ENCODE measurements at places on chromosomes 5 and 9. TPM values are rescaled to one million over a fixed set of nuclear protein-coding genes. Genes with fewer than 3 reads are reported as not detected.

GRCh38 chr9:105313238-105313637 is 68.8 kb downstream of the SLC44A1 start:
- H3K4me3 ChIP-seq: no peak overlapping the region
- H3K27ac ChIP-seq: no peak overlapping the region
- DNase-seq: no peak
- H3K4me1 ChIP-seq: no peaks in the 10 kb centered on the region
- no peaks in the 10 kb centered on the region for H3K27me3 ChIP-seq

- no peak overlapping the region for H3K27ac ChIP-seq
- no peaks in the 10 kb centered on the region for H3K27me3 ChIP-seq
- no peak for DNase-seq
- H3K36me3 ChIP-seq: no peaks in the 10 kb centered on the region
- peaks cover 3% of the 10 kb centered on the region for H3K4me1 ChIP-seq
- H3K4me3 ChIP-seq: no peak overlapping the region
Measured at GRCh38 chr9:22114956-22115355, 105.9 kb upstream of the CDKN2B start.

GRCh38 chr5:171966270-171966669 is 40.2 kb downstream of the FBXW11 start:
- H3K27ac ChIP-seq: no peak overlapping the region
- no peaks in the 10 kb centered on the region for H3K36me3 ChIP-seq
- no peaks in the 10 kb centered on the region for H3K27me3 ChIP-seq
- DNase-seq: no peak

DNA sequence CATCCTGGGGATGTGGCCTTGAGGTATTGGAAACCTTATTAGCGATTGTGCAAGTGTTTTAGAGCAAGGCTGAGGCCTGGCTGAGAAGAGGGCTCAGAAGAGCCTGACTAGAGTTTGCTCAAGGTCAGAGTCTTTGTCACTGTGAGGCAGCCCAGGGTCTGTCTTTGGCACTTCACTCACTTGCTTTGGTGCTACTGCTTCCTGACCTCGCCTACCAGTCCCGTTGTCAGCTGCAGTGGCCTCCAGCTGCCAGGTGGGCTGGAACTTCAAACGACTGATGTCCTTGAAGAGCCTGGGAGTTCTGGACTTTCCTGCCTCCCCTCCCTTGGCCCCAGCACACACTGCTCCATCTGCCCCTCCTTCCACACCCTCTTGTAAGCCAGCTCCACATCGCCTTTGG is 228.0 kb downstream of the SNX18 start:
- H3K27me3 ChIP-seq: no peaks in the 10 kb centered on the region
- H3K36me3 ChIP-seq: no peaks in the 10 kb centered on the region
- peaks cover 3% of the 10 kb centered on the region for H3K4me1 ChIP-seq
- no peak for DNase-seq
- H3K27ac ChIP-seq: no peak overlapping the region

GRCh38 chr5:76582230-76583162 is 40.7 kb downstream of the F2RL2 start:
- DNase-seq: no peak
- H3K27ac ChIP-seq: no peak overlapping the region
- H3K36me3 ChIP-seq: no peaks in the 10 kb centered on the region
- H3K27me3 ChIP-seq: no peaks in the 10 kb centered on the region
- no peak overlapping the region for H3K4me3 ChIP-seq

The NEURL1B gene
- total RNA-seq: 17.4 TPM

The PDZD2 gene
- total RNA-seq: 40.2 TPM

The FBP2 gene
- total RNA-seq: not detected

The C6 gene
- total RNA-seq: 4.5 TPM

- H3K36me3 ChIP-seq: no peaks in the 10 kb centered on the region
- H3K27me3 ChIP-seq: no peaks in the 10 kb centered on the region
- DNase-seq: no peak
Measured at GRCh38 chr9:108486831-108487230, 369.0 kb downstream of the ACTL7B start.

DNA sequence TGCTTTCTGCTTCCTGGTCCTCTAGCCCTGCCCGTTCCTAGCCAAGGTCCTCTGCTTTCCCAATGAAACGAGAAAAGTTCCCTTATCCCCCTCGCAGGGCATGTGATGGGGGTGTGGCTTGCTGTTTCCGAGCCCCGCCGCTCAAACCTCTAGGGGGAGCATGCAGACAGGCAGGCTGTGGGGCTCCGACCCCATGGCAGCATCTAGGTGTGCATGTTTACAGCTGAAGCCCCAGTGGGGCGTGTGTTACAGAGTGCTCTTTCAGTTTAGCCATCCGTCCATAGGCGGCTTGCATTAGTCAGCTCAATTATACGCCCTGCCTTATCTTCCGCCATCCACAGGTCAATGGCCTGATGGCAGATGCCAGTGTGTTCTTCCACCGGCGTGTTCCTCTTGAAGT is 48.3 kb upstream of the SPATA31E1 start:
- no peak overlapping the region for H3K4me3 ChIP-seq
- H3K27ac ChIP-seq: no peak overlapping the region
- H3K36me3 ChIP-seq: no peaks in the 10 kb centered on the region
- no peaks in the 10 kb centered on the region for H3K27me3 ChIP-seq

The TEK gene
- total RNA-seq: 39.0 TPM

- no peak overlapping the region for H3K4me3 ChIP-seq
- no peak for DNase-seq
- H3K27ac ChIP-seq: no peak overlapping the region
- no peaks in the 10 kb centered on the region for H3K27me3 ChIP-seq
- no peaks in the 10 kb centered on the region for H3K4me1 ChIP-seq
- no peaks in the 10 kb centered on the region for H3K36me3 ChIP-seq
Measured at GRCh38 chr5:82873452-82873851, 203.7 kb downstream of the TMEM167A start.

DNA sequence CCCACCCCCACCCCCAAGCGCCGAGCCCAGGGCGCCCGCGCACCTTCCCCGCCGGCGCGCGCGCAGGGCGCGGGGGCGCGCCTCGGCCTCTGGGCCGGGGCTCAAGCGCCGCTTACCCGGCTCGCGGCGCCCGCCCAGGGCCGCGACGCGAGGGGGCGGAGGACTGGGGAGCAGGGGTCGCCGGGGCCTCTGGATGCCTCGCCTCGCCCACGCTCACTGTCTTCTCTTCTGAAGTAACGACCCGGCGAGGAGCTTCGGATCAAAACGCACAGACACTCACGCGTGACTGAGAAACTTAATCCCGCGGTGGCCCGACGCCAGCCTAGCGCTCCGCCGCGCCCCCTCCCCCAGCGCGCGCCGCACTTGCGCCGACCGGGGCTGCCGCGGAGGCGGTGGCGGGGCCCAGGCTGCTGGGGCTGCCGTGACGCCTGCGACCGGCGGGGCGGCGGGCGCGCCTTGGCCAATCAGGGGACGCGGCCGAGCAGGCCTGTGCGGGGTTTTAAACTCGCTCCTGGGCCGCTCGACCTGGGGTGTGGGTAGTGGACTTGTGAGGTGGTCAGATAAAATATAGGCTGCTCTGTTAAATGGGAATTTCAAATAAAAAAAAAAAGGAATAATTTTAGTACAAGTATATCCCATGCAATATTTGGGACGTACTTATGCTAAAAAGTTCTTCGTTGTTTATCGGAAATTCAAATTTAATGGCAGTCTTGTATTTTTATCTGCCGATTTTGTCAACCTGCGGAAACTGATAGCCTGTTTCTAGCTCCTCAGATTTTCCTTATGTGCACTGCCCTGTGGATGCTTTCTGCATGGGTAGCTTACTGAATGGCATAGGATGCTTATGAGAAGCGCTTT is at the start of gene MPDZ:
Gene MPDZ, minus strand, starts transcription at position 409 of the 858 bp plus-strand sequence. CDS start 29,377 bp downstream, outside the sequence.
- H3K27me3 ChIP-seq: no peaks in the 10 kb centered on the region
- peaks cover 10% of the 10 kb centered on the region for H3K4me1 ChIP-seq
- H3K4me3 ChIP-seq: peak within 1 kb of the TSS; percentile 77
- peak within 1 kb of the TSS; percentile 90 for H3K27ac ChIP-seq

DNA sequence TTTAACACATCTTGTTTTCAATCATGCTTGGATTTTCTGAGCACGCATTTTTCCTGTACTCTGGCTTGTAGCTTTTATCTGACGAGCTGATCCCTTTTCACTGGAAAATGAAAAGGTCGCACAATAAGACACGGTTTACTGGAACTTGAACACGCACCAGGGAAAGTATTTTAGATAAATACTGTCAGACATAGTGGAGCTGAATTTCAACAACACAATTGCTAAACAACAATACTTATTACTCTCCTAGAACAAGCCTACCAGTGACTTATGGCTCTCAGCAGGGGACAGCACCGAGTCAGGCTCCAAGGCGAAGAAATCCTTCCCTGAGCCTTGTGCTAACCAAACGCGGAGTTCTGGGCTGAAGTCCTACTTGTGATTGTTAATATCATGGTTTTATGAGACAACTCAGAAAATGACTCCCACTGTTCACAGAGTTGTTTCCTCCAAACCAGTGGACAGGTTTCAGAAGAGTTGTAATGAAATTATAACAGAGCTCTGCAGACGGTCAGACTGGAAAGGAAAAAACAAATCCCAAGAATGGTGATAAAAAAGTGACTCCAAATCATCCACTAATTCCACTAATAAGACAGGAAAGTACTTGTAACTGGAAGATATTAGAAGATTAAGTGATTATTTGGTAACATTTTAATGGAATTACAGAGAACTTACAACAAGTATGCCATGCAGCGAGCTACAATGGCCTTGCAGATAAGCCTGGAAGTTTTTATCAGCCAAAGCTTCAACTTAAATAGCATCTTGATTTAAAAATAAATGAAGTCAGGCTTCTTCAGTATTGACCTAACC is 359.6 kb downstream of the EBF1 start:
- no peak overlapping the region for H3K4me3 ChIP-seq
- H3K4me1 ChIP-seq: no peaks in the 10 kb centered on the region
- H3K27ac ChIP-seq: no peak overlapping the region

- H3K4me3 ChIP-seq: no peak overlapping the region
- no peak for DNase-seq
- H3K27ac ChIP-seq: peak overlapping the region; percentile 17
- no peaks in the 10 kb centered on the region for H3K36me3 ChIP-seq
Measured at GRCh38 chr9:107175816-107176435, 107.2 kb upstream of the RAD23B start.

The TMEM245 gene
- total RNA-seq: 57.6 TPM

The SMC2 gene
- total RNA-seq: 34.9 TPM

GRCh38 chr5:4640795-4641194 is 499.3 kb upstream of the ADAMTS16 start:
- DNase-seq: peak; percentile 11
- peaks cover 5% of the 10 kb centered on the region for H3K27me3 ChIP-seq
- H3K27ac ChIP-seq: no peak overlapping the region
- H3K36me3 ChIP-seq: no peaks in the 10 kb centered on the region
- no peak overlapping the region for H3K4me3 ChIP-seq
- H3K4me1 ChIP-seq: no peaks in the 10 kb centered on the region

The ARL14EPL gene
- not detected for total RNA-seq

- no peak overlapping the region for H3K4me3 ChIP-seq
- no peak for DNase-seq
- no peaks in the 10 kb centered on the region for H3K27me3 ChIP-seq
- H3K27ac ChIP-seq: no peak overlapping the region
- no peaks in the 10 kb centered on the region for H3K36me3 ChIP-seq
Measured at GRCh38 chr5:6510132-6510531, 61.5 kb downstream of the UBE2QL1 start.

The PIK3R1 gene
- 123 TPM for total RNA-seq

The CCDC180 gene
- total RNA-seq: 15.5 TPM

DNA sequence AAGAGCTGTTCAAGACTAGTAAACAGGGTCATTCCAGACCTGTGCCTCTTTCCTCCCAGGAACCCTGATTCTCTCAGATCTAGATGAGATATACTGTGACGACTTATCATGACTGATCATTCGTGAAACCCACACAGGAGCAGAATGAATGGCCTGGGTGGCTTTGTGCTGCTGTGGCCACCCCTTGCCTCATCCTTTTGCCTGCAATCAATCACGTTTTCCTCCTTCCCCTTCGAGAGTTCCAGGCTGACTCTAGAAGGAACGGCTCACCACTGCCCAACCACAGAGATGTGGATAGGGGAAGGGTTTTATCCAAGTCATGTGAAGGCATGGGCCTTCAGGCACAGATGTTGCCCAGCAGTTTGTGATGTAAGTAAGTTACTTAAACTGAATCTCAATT is 5.8 kb downstream of the ANXA6 start:
- H3K4me3 ChIP-seq: no peak overlapping the region
- DNase-seq: no peak
- H3K27me3 ChIP-seq: no peaks in the 10 kb centered on the region
- peaks cover 19% of the 10 kb centered on the region for H3K36me3 ChIP-seq
- H3K4me1 ChIP-seq: peaks cover 50% of the 10 kb centered on the region

- H3K36me3 ChIP-seq: no peaks in the 10 kb centered on the region
- no peak for DNase-seq
- H3K4me1 ChIP-seq: peaks cover 4% of the 10 kb centered on the region
- H3K27me3 ChIP-seq: no peaks in the 10 kb centered on the region
Measured at GRCh38 chr9:105262497-105262896, 18.0 kb downstream of the SLC44A1 start.

- no peaks in the 10 kb centered on the region for H3K27me3 ChIP-seq
- peaks cover 37% of the 10 kb centered on the region for H3K4me1 ChIP-seq
- H3K36me3 ChIP-seq: peaks cover 54% of the 10 kb centered on the region
- H3K4me3 ChIP-seq: peak overlapping the region; percentile 81
- H3K27ac ChIP-seq: no peak overlapping the region
Measured at GRCh38 chr5:177302354-177303110, 987 bp downstream of the RAB24 start.

- H3K4me1 ChIP-seq: no peaks in the 10 kb centered on the region
- peak; percentile 60 for DNase-seq
- H3K27ac ChIP-seq: peak overlapping the region; percentile 55
Measured at GRCh38 chr5:94849821-94850736, 231.6 kb downstream of the SLF1 start.

DNA sequence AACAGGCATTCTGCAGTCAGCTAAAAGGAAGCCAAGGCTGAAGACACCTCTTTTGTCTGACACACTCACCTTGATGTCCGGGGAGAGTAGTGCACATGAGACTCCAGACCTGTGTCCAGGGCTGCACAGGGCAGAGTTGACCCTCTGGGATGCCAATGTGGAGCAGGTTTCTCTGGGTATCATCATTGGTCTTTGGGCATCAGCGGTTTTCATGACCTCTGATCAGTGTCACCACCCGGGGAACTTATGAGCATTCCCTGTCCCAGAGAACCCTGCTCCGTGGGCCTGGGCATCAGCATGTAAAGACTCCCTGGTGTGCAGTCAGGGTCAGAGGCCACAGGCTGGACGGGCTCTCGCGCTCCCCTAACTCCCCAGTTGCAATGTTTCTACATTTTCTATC is 80.2 kb downstream of the NSUN2 start:
- H3K27me3 ChIP-seq: no peaks in the 10 kb centered on the region
- no peak overlapping the region for H3K27ac ChIP-seq
- no peak for DNase-seq
- no peak overlapping the region for H3K4me3 ChIP-seq

DNA sequence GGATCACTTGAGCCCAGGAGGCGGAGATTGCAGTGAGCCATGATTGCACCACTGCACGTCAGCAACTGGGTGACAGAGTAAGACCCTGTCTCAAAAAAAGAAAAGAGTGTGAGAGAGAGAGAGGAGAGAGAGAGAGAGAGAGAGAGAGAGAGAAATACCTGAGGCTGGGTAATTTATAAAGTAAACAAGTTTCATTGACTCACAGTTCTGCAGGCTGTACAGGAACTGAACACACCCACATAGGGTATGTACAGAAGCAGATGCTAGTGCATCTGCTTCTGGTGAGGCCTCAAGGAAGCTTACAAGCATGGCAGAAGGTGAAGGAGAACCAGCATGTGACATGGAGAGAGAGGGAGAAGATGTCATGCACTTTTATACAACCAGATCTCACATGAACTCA is 46.4 kb upstream of the CHD1 start:
- H3K4me3 ChIP-seq: no peak overlapping the region
- H3K36me3 ChIP-seq: no peaks in the 10 kb centered on the region
- H3K27me3 ChIP-seq: no peaks in the 10 kb centered on the region
- no peaks in the 10 kb centered on the region for H3K4me1 ChIP-seq

Data from spinal cord (tissue), 10 donors.